ENCODE measurements at places on chromosomes 7 and 10.

DNA sequence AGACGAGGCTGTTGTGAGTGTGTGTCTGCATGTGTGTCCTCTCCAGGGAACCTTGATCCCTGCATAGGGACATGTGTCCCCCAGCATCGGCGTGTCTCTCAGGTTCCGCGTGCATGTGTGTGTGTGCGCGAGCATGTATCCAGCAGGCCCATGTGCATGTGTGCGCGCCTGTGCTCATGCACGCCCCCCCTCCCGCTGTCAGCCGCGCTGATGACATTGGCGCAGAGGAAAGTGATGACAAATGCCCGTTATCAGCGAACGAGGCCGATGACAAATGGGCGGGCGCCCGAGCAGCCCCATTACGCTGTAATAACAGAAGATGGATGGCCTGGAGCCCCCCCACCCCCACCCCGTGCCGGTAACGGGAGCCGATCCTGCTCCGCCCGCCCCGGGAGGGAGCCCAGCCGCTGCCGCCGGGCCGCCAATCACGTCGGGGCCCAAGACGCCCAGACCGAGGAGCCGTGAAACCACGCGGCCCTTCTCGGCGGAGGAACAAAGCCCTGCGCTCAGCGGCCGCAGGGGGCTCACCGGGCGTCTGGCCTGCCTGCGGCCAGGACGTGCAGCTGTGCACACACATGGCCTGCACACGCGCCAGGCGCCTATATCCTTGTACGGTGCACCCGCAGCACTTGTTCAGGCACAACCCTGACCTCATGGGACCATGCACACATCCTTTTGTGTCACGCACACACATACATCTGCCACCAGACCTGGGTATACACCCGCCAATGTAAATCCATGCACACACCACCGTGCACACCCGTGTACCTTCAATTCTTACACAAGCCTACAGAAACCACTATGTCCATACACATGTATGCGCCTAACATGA lies 21.5 kb downstream of the POLL start:
- DNase-seq: no peak

DNA sequence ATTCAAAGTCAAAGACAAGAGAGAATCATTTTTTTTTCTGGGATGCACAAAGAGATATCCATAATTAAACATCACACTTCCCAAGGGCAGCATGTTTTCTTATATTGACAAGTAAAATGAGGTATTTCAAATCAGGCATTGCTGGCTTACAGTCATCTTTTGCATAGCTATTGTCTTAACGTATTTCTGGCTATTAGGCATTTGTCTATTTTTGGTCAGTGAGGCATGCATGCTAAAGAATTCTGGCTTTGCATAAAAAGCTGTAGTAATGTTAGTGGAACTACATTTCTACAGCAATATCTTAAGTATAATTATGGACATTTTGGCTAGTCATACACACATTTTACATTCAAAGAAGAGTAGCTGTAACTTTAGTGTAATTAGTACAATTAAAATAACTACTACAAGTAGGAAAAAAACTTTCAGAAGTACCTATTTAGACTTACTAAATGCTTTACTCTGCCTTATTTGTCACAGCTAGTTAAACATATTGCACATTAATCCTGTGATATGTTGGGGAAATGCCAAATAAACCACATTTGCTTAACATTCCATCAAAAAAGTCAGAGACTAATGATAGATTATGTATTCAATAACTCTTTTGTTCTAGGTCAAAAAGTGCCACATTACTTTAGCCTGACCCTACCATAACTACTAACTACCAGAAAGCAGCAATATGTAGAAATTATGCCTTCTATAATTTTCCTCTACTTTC lies 76.4 kb downstream of the RELN start:
- no peak for DNase-seq

DNA sequence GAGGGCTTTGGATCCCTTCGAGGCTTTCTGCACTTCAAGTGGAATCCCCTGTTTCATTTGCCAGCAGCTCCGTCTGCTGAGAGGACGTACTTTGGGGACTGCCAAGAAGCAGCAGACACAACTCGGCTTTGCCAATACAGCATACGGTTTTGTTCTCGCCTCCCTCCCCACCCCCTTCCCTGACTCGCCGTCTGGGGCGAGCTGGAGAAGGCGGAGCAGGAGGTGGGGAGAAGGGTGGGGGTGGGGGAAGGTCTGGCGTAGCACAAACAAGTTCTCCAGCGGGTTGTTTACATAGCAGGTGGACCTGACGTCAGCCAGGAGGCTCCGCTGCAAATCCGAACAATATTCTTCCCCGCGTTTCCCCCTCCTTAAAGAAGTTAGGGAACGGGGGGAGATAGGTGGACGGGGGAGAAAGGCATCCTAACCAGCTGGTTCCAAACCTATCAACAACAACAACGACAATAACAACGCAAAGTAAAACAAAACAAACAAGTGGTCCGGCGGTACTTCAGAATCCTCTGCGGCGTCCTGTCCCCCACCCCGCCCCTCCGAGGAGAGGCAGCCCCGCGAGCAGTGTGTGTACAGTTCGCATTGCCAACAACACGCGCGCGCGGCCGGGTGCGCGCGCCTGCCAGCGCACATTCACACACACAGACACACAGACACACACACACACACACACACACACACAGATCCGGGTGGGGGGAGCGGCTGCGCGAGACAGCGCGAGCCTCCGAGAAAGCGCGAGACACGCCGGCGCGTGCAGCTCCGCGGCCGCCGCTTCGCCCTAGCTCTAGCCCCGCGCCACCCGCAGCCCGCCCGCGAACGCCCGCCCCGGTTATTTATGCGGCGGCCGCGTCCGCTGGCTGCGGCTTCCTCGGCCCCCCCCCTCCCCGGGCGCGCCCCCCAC lies 167.0 kb upstream of the PPP1R3A start:
- no peak for DNase-seq

DNA sequence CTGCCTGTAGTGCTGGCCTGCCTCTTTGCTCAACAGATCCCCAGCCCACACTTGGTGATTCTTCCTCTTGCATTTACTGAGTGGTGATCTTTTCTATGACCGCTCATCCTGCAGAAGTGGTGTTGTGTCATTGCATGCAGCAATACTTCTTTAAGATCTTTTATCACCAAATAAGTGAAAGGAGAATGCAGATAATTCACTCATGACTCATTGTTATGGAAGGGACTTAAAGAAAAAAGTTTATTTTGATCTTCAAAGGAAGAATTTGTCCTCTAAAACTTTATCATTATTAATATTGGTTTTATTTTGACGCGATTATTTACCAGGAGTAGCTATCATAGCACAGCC lies 489.1 kb upstream of the CELF2 start:
- DNase-seq: no peak

GRCh38 chr10:28903063-28903462 lies 225.7 kb downstream of the BAMBI start:
- DNase-seq: no peak
